Frontal cortex (tissue), 4 donors: ENCODE measurements at places on chromosomes 4 and X. TPM values are rescaled to one million over a fixed set of nuclear protein-coding genes. Genes with fewer than 3 reads are reported as not detected.

DNA sequence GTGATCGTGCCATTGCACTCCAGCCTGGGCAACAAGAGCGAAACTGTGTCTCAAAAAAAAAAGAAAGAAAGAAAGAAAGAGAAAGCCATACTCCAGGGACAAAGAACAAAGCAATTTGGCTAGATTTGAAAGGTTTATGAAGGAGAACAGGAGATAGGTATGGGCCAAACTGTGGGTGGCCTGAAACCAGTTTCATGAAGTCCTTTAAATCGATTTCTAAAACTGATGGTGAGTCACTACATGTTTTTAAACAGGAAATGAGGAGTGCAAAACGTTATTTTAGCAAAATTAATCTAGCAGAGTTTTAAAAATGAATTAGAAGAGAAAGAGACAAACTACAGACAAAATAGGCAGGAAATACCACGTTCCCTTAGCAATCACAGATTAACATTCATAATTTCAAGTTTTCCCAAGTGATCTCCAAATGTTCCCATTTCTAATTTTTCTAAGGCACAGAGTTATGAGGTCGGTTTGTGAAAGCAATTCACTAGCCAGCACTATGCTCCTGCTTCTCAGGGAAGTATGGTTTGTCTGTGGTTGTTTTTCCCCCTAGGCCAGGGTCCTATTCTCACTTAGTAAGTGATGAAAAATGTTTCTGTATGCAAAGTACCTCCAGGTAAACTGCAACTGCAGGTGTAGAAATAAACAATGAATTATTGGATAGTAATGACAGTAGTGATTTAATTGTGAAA is 190.6 kb downstream of the PPP3CA start:
- no peak for DNase-seq

DNA sequence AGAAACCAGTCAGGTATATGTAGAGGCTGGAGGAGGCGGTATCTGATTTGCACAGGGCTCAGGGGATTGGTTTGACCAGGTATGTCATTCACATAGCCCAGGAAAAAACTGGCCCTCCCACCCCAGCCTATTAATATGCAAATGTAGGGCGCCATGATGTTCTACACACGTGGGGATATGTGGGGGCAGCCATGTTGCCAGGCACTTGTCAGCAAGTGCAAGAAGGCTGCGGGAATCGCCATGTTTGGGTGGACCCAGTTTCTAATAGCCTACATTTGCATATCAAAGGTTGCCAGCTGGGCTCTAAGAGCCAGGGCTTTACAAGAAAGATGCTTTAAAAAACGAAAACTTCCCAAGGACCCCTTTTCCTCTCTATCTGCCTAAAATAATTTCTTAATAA is 335.1 kb downstream of the SMARCA1 start:
- DNase-seq: no peak

GRCh38 chr4:113759696-113760093 is 1.8 kb downstream of the CAMK2D start:
- DNase-seq: no peak

DNA sequence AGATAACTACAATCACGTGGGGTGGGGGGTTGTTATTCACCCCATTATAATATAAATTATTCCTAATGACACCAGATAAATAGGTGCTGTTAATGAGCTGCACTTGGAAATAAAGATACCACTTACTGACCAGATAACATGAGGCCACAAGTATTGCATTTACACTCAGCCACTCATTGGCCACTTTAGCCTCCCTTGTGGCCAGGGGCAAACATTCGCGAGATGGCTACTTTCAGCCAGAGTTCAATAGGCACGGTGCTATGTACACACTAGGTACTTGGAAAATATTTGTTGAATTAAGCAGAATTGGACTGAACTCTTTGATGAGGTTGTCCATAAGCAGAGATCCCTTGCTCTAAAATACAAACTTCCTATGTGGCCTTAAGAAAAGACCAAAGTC is 713.7 kb upstream of the TENM3 start:
- no peak for DNase-seq

- no peak for DNase-seq
These were observed 10.0 kb downstream of the SAT1 start for GRCh38 chrX:23792861-23793553.

DNA sequence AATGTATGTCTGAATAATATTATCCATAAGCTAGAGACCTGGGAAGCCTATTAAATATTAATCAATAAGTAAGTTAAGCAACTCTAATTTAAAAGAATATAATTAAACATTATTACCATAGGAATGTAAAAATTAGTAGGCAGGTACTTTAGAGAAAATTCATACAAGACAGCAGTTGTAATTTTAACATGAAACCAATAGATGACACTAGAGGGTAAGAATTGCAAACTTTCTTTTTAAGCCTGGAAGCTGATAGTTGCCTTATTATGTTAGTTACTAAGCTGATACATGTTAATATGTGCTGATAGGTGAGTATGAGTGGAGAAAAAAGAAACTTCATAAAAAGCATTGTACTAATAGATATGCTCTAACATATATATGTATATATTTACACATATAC is 1157.4 kb downstream of the FAM133A start:
- no peak for DNase-seq

DNA sequence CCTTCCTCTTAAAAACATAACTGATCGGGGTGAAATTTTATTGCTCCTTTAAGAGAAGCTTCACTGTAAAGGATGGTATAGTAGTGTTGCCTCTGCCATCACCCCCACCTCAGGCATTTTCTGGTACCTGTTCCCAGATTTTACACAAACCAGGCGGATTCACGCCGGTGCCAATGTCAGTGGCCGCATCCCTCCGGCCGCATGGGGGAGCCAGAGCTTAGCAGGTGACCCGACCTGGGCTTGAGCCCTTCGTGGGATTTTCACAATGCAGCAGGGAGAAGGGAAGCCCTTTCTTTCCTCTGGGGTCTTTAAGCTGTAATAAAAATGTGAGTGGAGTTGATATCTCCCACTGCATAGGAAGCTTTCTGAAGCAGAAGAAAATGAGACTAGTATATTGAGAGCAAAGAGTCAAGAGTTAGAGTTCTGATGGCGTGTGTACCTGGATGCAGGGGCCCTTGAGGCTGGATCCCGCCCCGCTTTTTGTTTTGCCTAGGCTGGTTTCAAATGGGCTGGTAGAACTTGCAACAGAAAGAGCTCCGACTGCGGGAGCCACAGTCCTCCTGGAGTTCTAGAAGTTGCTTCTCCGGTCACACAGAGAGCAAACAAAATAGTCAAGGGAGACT is 59.4 kb downstream of the POLR2B start:
- DNase-seq: no peak

DNA sequence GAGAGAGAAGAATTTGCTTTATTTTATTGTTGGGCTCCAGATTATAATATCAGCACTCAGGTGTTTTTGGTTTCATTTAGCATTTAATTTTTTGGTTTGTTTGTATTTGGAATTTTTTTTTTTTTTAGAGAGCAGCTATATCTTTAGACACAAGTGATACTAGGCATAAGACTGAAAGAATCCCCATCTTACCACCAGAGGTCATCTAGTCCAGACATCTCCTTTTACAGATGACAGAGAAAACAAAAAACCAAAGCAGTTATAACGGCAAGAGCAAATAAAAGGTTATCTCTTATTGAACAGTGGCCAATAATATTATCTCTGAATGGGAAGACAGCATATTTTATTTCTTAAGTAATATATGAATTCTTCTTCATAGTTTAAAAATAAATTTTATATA is 22.8 kb downstream of the USP38 start:
- DNase-seq: no peak

DNA sequence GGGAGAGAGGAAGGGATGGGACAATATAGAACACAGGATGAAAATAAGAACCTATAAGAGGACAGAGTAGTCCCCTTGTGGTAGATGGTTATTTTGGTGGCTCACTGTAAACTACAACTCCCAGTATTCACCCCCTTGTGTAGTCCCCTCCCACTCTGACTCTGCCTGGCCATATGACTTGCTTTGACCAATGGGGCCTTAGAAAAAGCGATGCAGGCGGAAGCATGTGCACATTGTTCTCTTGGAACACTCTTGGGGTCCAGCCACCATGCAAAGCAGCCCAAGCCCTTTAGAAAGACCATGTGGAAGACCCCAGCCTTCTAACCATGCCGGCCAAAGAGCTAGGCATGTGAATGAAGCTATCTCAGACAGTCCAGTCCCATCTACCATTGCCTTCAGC is 415.0 kb downstream of the BCOR start:
- DNase-seq: no peak

DNA sequence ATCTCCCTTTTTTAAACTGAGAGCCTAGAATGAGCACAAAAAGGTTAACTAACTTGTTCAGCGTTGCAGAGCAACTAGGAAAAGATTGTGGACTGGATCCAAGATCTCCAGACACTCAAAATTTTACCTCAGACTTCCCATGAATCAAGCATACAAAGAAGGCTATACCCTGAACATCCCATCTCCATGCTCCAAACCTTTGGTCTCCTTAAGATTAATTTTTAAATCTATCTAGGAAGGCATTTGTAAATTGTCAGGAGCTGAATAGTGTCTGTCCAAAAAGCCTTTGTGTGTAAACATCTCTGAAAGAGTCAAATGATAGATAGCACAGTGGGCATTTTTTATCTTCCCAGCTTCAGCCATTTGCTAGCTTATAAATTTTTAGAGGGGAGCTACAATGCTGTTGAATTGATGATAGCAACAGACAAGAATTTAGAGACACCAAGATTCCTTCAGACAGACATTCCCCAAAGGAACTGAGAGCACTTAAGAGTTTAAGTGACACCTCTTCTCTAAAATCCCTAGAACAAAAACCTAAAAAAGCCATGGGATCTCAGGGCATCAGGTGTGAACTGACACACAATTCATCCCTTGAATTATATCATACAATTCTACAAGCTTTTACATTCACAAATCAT is 480.8 kb upstream of the FAM241A start:
- DNase-seq: no peak

- no peak for DNase-seq
These were observed 532.0 kb upstream of the SPANXN1 start for GRCh38 chrX:144715337-144715736.

DNA sequence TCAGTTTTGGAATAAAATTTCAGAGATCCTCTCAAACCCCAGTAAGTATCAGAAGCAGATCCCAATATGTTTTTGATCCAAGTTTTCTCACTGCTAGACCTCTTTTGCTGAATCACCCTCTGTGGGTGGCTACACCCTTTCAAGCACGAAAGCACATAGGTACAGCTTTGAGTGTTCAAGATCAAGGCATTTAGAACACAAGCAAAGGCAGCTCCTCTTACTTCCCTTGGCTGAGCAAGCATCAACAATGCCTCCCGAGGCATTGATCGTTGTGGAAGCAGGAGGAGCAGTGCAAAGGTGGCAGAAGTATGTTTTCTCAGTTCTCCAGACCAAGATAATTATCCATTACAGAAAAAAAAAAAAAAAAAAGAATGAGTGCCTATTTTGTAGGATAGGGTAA is 72.0 kb upstream of the TSPAN7 start:
- DNase-seq: no peak

GRCh38 chr4:37982736-37983135 is 22.5 kb downstream of the PTTG2 start:
- no peak for DNase-seq

- no peak for DNase-seq
These were observed 25.5 kb downstream of the MAGEA4 start for GRCh38 chrX:151938172-151938571.

DNA sequence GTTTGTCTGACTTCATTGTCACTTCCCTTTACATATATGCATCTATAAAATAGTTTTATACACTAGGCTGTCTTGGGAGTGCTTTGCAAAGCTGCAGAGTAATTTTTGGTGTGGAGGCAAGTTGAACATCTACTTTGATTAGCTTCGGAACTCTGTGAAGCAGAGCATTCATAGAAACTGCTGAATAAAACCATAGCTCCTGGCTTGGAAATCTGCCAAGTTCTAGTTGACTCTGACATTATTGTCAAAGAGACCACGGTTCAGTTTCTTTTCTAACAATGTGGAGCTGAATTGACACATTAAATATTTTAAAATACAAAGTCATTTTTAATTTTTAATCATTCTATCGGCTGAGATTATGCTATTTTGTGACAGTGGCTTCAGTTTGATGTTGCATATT is 335.0 kb downstream of the BMPR1B start:
- DNase-seq: no peak

- no peak for DNase-seq
These were observed 2.9 kb upstream of the CCSER1 start for GRCh38 chr4:90124276-90124675.

- DNase-seq: peak; percentile 35
These were observed 19.4 kb downstream of the AWAT2 start for GRCh38 chrX:70030301-70030767.

DNA sequence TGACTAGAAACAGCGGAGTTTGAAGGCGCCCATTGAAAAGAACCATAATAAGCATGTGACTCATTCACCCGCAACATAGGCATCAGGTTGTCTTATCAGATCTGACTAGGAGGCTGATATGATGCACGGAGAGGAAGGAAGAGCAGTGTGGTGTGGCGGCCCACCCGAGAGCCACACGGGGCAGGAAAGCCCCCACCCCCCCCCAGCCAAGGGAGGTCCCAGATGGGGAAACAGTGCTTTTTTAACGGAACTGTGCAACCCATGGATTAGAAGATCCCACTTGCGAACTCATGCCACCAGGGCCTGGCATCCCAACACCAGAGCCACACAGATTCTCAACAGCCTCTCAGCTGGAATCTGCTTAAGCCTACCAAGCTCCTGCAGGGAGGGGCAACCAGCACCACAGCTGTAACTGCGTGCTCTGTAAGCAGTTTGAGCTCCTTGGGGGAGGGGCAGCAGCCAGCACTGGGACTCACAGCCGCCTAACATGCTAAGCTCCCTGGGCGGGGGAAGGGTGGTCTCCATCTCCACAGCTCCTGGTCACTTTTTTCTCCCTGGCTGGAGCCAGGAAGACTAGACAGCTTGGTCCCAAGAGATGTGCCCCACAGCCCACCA is 466.2 kb downstream of the PDGFC start:
- DNase-seq: no peak

LUZP4 gene
- not detected for total RNA-seq

DGAT2L6 gene
- total RNA-seq: not detected

SYAP1 gene
- total RNA-seq: 30.2 TPM

ATP1B4 gene
- not detected for total RNA-seq

HTR2C gene
- 11.0 TPM for total RNA-seq
